ENCODE measurements at places on chromosomes 3 and 15.

DNA sequence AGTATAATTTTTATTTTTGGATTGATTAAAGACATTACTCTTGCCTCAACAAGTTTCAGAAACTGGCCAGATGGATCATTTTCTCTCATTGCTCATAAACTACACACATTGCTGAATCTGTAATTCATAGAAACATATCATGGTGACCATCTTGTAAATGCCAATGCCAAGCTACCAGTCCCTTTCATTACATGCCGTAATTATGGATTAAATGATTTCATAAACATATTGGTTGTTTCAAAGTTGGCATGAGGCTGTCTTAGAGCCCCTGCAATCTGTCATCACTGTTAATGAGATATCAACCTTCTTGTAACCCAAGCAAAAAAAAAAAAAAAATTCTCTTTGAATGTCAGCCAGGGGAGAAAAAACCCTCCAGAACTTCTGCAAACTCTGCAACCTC is 112.2 kb downstream of the DCLK3 start:
- no peak for DNase-seq

- no peak for DNase-seq
Measured at GRCh38 chr3:127139601-127140500, 53.1 kb upstream of the PRR23E start.

DNA sequence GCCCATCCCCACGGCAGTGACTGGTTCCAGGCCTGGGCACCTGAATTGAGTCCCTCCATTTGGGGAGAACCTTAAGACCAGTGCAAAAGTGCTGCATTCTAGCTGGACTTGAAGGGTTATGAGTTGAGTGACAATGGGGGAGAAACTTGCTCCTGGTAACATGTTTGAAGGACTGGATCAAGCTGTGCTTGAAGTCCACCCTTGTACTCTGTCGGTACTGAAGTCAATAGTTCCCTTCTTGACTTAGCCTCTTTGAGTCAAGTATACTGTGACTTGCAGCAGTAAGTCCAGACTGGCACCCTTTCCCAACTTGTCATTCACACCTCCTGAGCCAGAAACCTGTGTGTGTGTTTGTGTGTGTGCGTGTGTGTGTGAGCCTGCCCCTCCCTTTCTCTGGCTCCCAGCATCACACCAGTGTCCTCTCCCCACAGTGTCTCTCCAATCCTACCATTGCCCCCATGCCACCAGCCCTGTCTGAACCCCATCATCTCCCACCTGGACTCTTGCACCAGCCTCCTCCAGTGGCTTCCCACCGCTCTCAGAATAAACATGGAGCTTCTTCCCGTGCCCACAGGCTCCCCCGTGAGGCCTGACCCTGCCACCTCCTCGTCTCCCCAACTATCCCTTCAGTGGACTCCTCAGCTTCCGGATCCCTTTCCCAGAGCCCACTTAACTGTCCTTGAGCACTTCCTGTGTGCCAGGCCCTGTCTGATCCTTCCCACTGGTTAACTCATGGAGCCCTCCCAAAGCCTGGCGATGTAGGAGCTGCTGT is 10.2 kb upstream of the FBLN2 start:
- DNase-seq = no peak

GRCh38 chr15:63606308-63606707 is 9.1 kb downstream of the FBXL22 start:
- DNase-seq = no peak

GRCh38 chr15:99249270-99249841 is at the start of gene TTC23:
TTC23 (minus strand) TSS chr15:99249581; CDS start chr15:99228712, 20,869 bp downstream.
- DNase-seq = no peak

GRCh38 chr3:33490641-33491241 is 50.5 kb upstream of the UBP1 start:
- no peak for DNase-seq

DNA sequence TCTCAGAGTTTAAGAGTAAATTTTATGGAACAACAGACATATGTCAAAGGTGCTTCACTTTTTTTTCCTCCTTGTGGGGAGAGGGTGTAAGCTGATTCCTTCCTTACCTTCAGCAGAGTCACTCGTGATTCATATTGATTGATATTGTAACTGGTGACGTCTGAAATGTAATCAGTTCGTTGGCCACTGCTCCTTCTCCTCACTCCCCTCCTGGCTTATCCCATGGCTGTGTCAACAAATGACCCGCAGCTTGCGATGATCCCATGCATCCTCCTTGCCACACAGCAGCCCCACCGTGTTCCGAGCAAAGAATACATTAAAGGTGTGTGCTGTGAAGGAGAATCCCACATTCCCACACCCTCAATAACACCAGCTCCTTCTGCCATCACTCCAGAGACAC is 7.3 kb downstream of the MGLL start:
- no peak for DNase-seq

DNA sequence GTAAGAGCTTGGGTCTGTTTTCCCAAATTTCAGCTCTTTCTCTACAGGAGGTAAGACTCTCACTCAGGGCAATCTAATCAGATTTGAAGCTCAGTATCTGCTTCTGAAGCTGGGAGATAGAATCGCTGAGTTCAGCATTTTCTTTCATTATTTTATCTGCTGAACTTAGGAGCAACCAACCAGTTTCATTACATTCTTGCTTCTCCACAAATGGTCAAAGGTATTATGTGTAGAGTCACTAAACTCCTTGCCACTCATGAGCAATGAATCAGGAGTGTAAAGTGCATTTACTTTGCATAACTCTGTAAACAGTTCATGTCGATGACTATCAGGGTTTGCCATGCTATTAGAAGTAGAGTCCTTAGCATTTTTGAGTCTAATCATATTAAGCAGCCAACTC is 249.4 kb downstream of the CHL1 start:
- DNase-seq = no peak

DNA sequence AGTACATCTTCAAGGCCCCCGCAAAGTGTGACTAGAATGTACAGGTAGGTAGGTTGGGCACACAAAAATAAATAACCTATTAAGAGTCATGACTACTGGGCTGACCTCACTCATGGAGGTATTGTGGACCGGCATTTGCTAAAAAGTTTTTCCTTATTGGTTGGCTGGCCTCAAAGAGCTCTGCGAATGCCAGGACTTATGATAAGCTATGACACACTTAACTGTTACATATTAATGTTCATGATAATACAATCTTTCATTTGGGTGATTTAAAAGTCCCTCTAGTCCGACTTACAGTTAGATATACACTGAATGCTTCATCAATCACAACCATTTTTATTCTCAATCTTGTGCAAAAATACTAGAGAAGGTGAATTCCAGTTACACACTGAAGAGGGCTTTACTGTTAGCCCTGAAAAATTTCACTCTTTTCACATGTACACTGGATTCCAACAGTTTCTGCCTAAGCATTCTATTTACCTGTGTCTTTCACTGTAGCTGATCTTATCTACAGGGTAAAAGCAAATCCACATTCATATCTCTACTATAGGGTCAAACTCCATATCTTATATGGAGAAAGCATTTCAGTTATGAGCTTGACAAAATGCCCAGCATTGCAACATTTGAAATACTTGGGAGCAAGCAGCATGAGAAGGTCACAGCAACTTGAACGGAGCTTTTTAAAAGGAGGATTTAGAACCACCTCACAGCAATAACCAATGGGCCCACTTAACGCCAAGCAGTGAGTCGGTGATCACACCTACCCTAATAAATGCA is 329.1 kb downstream of the FOXP1 start:
- DNase-seq = no peak

DNA sequence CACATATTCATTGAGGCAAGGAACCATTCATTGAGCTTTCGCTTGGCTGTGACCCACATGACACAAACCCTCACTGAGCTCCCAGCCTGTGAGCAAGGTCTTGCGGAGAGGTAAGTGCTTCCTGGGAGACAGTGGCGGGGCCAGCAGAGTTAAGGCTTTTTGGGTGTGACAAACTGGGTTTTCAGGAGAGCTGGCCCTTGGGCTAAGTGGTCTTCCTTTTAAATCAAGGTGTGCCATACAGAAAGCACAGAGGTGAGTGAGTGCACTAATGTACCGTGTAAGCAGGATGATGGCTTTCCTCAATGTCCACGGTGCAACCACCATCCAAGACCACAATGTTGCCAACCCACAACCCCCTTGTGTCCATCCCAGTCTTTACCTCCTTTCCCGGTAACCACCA is 28.6 kb downstream of the POMGNT2 start:
- DNase-seq = no peak

DNA sequence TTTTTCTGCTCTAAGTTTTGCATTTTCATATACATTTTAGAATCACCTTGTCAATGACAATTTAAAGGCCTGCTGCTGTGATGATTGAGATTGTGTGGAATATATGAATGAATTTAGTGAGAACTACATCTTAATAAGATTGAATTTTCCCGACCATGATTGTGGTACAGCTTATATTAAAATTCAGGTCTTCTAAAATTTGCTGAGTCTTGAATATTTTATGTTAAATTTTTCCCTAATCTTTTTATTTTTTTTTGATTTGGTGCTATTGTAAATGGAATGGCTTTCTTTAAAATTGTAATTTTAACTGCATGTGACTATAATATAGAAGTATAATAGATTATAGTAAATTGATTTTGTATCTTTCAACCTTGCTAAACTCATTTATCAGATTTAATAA is 172.1 kb downstream of the IL1RAP start:
- DNase-seq = no peak

Measured in CD4-positive, alpha-beta T cell treated with Interleukin-6 for 4 hours (primary cell).